ENCODE measurements at places on chromosomes 6 and 20. TPM values are rescaled to one million over a fixed set of nuclear protein-coding genes. Genes with fewer than 3 reads are reported as not detected.

GRCh38 chr6:98014442-98015201 lies 731.6 kb upstream of the MMS22L start:
- DNase-seq = no peak

GRCh38 chr6:10140136-10140535 lies 274.7 kb downstream of the TFAP2A start:
- DNase-seq = no peak

GRCh38 chr20:57252559-57253162 lies 13.8 kb downstream of the BMP7 start:
- DNase-seq = no peak

GRCh38 chr6:164098857-164099267 lies 684.3 kb downstream of the QKI start:
- no peak for DNase-seq

DNA sequence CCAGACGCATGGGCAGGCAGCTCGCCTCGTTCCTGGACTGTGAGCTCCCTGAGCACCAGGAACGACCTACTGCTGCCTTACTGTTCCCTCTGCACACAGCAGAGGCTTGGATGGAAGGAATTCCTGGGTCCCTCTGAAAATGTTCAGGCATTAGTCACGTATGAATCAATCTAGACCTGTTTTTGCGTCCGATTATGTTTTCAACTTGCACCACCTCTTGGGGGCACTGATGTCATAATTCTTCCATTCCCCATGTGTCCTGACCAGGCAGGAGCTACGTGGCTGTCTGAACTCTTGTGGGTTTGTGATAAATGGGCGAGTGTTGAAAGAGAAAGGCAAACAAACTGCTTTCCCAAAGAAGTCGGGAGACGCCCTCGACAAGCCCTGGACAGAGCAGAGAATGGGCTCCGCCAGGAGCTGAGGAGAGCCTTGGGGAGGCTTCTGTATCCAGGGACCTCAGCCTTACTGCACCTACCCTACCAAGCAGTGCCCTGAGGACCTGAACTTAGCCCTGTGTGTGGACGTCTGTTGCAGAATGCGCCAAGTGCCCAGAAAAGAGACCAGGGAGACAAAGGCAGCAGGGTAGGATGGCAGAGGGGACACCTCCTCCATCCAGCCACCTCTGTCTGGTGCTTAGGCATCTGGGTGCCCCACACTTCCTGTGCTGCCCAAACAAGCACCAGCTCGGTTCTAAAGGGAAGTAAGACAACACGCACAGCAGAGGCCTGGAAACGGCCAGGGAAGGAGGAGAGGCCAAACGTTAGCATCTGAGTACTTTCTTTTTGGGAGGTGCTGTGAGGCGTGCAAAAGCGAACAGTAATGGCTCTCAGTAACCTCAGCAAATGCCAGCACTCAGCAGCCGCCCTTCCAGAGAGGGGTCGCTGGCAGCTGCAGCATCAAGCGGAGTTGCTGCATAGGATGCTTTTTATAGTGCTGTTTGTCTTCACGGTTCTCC lies 124.2 kb downstream of the LY86 start:
- no peak for DNase-seq

The SOX4 gene
- total RNA-seq = 12.1 TPM

The WFDC12 gene
- not detected for total RNA-seq

The PAK5 gene
- not detected for total RNA-seq

All from Peyer's patch (tissue), 4 donors.